ENCODE measurements at places on chromosomes 13 and 19. TPM values are rescaled to one million over a fixed set of nuclear protein-coding genes. Genes with fewer than 3 reads are reported as not detected.

The BCL3 gene
- 10.0 TPM for total RNA-seq

The NLRP5 gene
- not detected for total RNA-seq

DNA sequence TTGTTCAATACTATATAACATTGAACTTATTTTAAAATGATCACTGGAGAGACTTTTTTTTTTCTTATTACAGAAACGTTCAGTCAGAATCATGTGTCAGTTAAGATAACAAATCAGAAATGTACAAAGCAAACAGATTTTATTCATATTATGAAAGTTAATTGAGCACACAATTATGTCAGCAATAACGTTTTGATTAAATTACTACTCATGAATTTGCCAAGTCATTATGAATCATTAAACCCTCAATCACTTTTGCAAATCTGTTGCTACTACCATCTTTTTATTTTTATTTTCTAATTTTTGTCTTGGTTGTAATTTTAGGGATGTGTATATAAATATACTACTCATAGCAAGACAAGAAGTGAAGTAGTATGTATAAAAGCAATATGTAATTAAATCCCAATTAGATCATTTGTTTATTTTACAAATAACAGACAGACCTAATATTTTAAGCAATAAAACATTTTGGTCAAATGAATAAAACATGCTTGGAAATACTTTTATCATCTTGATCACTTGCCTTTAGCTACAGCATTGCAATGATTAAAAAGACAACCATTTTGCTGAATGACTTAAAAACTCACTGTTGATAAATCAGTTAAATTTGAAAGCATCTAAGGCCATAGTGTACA, 893.4 kb upstream of the MIR17HG start:
- DNase-seq, result no peak

- DNase-seq, result no peak
These were observed 130.7 kb downstream of the STK24 start for GRCh38 chr13:98446234-98446621.

The KISS1R gene
- total RNA-seq, result not detected

- DNase-seq, result peak; percentile 56
These were observed 9.1 kb downstream of the UBE2L5 start for GRCh38 chr13:30431269-30431940.

- peak; percentile 60 for DNase-seq
These were observed 27.7 kb upstream of the DOCK9 start for GRCh38 chr13:99005609-99006008.

Measured in LHCN-M2 (cell line).